ENCODE measurements at places on chromosomes 7 and 10.

DNA sequence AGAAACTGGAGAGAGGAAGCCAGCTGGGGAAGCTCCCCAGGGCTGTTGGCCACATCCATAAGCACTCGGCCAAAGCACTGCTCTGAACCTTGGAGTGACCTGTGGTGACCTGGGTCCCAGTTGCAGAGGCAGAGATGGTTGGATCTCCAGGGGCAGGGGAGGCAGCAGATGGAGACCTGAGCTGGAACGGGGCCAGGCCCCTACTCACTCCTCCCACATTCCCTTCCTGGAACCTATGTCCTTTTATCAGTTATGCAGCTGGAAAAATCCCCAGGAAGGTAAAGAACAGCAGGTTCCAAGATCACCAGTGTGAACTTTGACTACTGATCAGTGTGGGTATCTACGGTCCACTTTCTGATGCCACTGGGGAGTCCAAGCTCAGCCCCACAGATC, 9.6 kb upstream of the PNLIPRP2 start:
- no peak for DNase-seq

DNA sequence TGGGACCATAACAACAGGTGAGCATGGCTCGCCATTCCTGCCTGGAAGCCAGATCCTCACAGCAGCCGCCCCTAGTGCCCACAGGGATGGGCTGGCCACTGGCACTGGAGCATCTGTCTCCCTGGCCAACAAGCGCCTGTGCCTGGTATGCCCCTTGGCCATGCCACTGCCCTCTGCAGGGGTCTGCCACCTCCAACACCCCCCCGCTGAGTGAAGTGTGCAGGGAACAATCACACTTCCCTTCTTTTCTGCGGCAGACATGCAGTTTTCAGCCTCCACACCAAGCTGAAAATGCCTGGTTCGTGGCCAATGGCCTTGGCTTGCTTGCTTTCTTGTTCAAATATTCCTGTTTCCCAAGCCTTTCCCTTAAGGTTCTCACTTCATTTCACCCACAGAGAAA, 50.7 kb downstream of the HSPA12A start:
- no peak for DNase-seq

- no peak for DNase-seq
Measured at GRCh38 chr7:159064816-159065510, 79.7 kb downstream of the VIPR2 start.

DNA sequence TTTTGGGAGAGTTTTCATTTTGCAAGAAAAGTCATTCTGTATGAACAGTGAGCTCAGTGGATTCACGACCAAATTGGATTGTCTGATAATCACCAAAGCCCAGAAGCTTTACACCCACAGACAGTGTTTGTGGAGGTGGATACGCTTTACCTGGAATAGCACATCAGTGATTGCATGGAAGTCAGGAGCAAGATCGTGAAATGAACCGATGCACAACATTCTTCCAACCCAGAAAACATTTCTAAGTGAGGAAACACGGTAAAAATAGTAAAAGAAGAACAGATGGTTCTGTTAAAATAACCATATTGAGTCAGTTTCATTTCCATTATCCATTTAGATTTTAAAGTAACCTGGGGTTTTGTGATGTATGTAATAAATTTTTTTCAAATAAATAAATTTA, 478.2 kb upstream of the PFKP start:
- no peak for DNase-seq

- DNase-seq = no peak
Measured at GRCh38 chr10:76735866-76736265, 901.7 kb downstream of the KCNMA1 start.

DNA sequence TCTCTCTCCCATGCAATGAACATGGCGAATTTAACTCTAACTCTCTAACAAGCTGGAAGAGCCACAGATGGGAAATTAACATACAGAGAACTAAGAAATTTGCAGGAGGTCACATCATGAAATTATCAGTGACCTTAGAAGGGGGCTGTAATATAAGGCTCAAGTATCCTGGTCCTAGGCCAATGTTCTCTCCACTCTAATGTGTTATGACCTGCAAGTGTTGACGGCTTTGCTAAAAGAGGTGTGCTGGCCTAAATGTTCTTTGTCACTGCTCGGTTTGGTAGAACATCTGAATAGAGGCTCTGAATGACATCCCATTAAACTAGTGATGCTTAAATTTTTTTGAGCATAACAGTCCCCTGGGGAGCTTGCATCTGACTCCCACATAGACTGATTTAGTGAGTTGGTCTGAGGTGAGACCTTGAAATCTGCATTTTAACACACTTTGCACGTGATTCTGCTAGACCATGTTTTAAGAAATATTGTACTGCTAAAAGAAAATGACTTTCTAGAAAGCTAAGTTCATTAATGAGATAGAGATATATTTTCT, 129.3 kb downstream of the GFRA1 start:
- no peak for DNase-seq

- DNase-seq = no peak
Measured at GRCh38 chr7:46208635-46209525, 287.8 kb upstream of the IGFBP3 start.

GRCh38 chr7:22219739-22220493, 137.0 kb downstream of the RAPGEF5 start:
- DNase-seq = no peak

- no peak for DNase-seq
Measured at GRCh38 chr7:28479507-28479947, 67.2 kb downstream of the CREB5 start.

DNA sequence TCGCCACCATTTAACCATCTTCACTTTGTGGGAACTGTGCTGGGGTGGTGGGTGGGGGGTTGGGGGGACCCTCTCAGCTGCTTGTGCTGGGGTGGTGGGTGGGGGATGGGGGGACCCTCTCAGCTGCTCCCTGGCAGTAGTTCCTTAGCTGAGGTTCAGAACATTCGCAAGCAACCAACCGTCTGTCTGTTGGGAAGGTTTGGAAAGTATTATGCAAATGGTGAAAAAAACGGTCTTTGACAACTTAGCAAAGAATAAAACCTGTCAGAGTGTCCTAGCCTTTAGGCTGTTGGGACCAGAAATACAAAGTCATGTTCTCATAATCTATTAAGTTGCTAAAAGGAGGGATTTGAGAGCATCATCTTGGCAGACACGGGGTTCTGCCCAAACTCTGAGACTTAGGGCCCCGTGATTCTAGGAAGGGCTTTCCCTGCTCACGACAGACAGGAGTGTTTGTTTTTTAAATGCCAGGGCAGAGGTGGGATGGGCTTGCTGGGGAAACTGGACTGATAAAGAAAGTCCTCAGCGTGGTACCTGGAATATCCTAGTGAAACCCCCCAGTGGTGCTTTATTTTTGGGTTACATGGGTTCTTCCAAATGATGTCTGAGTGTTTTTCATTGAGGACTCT, 14.1 kb upstream of the SRGN start:
- DNase-seq = no peak

DNA sequence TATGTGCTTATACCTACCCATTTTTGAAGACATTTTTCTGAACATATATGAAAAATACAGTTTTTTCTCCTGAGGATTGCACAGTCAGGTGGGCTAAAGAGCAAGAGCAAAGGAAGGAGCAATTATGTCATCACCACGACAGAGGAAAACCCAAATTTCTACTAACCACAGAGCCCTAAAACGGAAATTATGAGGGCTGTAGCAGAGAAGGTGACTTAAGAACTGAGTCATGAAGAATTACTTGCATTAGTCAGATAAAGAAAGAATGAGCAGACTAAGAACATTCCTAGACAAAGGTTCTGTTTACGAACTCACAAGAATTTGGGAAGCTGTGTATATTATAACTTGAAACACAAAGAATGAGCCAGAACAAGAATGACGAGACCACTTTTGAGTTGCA, 974.4 kb downstream of the NXPH1 start:
- no peak for DNase-seq

GRCh38 chr10:49116509-49117375, 1.4 kb upstream of the VSTM4 start:
- no peak for DNase-seq

GRCh38 chr10:124052561-124052960, 40.8 kb downstream of the CHST15 start:
- no peak for DNase-seq

DNA sequence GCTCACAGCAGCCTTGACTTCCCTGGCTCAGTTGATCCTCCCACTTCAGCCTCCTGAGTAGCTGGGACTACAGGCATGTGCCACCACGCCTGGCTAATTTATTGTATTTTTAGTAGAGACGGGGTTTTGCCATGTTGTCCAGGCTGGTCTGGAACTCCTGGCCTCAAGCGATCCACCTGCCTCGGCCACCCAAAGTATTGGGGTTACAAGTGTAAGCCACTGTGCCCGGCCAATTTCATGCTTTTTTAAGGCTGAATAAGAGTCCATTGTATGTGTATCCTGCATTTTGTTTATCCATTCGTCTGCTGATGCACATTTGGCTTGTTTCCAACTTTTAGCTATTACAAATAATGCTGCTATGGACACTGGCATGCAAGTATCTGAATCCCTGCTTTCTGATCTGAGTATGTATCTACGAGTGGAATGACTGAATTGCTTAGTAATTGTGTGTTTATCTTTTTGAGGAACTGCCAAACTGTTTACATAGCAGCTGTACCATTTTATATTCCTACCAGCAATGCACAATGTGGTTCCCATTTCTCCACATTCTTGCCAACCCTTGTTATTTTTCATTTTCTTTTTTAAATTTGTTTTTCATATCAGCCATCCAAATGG, 37.3 kb upstream of the TPST1 start:
- DNase-seq = no peak

GRCh38 chr10:82091413-82091812, 216.4 kb downstream of the NRG3 start:
- no peak for DNase-seq

DNA sequence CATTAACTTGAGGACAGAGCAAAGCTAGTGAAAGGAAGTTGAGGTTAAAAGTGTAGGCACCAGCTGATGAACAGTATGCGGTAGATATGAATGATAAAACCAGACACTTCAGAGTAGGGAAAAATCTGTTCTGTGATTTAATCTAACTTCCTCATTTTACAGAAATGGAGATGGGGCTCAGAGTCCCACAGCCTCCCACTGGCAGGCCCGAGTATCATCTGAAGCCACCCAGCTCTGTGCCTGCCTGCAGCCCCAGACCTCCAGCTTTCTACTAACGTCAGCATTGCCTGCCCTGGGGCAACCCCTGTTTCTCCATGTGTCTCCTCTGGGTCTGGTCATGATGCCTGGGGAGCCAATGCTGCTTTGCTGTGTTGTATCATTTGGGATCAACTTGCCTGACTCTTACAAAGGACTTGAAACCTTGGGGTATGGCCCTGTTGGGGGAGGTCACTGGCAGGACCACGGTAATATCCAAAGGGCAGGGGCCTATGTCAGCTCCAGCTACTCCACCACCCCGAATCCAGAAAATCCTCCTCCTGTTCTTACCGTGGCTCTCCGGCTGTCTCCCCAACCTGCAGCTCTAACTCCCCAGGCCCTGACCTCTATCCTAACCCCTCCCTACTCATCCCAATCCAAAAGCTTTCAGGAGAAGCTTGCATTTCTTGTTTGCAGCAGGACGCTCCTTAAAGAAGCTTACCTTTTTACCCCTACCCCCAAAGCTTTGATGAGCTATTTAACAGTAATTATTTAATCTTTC, 56.2 kb upstream of the NPY start:
- no peak for DNase-seq

DNA sequence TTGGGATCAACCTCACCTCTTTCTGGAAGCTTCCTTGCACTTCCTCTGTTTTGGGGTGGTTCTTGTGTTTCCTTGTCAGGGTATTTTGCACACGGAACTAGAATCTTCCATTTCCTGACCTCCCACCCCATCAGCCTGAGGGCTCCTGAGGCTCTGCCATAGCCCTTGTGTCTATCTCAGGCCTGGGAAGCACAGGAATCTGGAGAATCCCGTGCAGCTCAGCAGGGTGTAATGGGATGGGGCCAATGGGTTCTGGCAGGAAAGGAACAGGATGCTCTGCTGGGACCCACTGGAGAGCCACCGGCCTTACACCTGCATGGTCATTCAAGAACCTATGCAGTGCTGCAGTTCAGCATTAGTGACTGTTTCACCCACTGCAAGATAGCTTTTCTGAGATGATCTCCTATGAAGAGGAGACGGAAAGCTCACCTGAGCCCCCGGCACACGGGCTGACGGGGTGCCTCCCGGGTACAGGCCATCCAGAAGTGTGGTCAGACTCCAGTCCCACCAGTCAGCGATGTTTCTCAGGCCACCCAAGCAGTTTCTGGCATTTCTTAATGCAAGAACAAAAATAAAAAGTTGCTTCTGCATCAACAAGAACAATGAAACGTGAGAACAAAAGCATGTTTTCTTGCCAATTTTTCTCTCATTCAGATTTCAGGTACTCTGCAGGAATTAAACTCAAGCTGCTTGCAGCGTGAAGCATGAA, 133.2 kb downstream of the PKD1L1 start:
- DNase-seq = peak; percentile 70

- DNase-seq = no peak
Measured at GRCh38 chr7:131890176-131890575, 333.7 kb upstream of the PODXL start.

- no peak for DNase-seq
Measured at GRCh38 chr10:48241332-48241731, 33.2 kb downstream of the FRMPD2 start.

DNA sequence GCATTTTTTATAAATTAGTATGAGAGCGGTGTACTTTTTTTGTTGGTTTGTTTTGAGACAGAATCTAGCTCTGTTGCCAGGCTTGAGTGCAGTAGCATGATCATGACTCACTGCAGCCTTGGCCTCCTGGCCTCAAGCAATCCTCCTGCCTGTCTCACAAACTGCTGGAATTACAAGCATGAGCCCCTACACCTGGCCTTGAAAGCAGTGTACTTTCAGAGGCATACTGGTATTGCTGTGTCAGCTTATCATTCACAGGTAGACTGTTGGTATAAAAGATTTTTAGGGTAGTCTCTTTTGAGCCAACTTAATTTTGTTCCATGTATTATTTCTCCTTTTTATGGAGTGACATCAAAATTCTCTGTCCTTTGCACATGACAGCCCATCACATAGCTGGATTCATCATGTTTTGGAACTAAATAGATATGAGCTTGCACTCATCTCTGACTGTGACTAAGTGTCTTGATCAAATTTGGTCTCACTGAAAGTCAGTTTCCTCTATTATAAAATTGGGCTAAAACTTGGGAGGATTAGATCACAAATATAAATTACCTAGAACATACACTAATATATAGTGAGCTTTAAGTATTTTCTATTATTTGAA, 12.4 kb downstream of the GNAT3 start:
- peak; percentile 48 for DNase-seq

DNA sequence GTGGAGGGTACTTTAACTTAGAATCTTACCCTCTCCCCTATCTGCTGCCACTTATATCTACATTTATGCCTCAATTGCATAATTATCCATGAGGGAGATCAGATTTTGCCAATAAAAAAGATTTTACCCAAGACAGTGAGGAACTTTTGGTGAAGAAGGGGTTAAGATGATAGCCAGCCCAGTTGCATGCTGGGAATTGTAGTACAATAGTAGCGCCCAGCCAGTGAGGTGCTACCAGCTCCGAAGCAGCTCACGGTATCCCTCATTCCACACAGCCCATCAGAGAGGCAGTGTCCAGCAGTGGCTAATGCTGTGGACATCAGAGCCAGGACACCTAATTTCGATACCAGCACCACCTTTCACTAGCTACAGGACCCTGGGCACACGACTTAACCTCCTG, 5.9 kb upstream of the LGI1 start:
- DNase-seq = peak; percentile 72

- no peak for DNase-seq
Measured at GRCh38 chr10:46029461-46030030, 877 bp downstream of the NCOA4 start.

- no peak for DNase-seq
Measured at GRCh38 chr7:99313204-99313573, 12.5 kb upstream of the ARPC1A start.

- DNase-seq = peak; percentile 27
Measured at GRCh38 chr7:43646603-43647338, 63.9 kb downstream of the STK17A start.
